ENCODE measurements at places on chromosomes 1 and 21.

DNA sequence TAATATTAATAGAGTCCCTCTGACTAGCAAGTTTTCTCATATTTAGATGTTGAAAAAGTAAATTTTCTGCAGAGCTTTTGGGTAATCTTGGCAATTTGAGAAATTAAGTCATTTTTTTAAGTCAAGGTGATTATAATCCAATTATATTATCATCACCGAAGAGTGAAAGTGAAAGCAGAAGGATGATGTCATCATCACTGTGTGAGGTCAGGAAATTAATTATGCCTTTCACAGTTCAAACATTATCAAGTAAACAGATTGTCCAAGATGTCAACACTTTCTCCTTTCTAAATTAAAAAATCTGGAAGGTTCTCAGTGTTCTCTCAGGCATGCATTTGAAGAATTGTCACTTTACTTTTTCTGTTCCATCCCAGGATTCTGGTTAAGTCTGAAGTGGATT is 296.0 kb downstream of the TBX15 start:
- DNase-seq, result no peak

DNA sequence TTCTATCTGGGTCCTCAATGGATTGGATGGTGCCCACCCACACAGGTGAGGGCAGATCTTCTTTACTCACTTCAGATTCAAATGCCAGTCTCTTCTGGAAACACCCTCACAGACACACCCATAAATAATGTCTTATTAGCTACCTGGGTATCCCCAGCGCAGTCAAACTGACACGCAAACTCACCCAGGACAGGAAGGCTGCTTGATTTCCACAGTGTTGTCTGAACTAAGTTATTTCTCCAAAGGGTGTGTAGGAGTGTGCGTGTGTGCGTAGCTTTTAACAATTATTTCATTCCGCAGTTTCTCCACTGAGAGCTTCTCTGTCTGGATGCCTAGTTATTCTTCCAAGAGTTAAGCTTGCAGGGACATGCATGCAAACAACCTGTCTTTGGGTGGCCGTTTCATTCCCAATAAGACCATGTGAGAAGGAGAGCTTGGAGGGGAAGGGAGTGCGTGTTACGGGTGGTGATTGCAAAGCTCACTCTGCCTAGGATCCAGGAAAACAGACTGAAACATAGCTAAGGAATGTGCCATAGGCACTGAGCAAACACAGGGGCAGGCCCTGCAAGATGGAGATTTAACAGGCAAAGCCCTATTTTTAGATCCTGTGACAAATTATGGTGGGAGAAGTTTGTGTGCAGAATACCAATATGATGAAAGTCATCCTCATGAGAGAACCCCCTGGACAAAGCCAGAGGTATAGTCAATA is 269.7 kb downstream of the DYRK1A start:
- DNase-seq, result no peak

DNA sequence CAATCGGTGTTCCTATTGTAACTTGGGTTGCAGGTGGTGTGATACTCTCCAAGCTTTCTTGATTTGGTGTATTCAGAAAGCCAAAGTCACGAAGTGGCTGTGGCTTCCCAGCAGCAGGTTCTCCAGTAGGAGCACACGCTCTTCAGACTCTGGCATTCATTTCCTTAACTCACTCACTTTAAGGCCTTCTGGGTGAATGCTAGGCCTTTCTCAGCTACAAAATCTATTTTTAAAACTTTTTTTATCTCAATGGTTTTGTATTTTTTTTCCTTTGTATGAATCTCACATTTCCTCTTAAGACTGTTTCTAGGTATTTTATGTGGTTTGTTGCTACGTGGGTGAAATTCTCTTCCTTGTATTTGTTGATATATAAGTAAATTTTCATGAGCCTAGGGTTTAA is 22.9 kb upstream of the PKN2 start:
- DNase-seq, result no peak

GRCh38 chr1:176241385-176242015 is 34.4 kb upstream of the COP1 start:
- DNase-seq, result no peak

DNA sequence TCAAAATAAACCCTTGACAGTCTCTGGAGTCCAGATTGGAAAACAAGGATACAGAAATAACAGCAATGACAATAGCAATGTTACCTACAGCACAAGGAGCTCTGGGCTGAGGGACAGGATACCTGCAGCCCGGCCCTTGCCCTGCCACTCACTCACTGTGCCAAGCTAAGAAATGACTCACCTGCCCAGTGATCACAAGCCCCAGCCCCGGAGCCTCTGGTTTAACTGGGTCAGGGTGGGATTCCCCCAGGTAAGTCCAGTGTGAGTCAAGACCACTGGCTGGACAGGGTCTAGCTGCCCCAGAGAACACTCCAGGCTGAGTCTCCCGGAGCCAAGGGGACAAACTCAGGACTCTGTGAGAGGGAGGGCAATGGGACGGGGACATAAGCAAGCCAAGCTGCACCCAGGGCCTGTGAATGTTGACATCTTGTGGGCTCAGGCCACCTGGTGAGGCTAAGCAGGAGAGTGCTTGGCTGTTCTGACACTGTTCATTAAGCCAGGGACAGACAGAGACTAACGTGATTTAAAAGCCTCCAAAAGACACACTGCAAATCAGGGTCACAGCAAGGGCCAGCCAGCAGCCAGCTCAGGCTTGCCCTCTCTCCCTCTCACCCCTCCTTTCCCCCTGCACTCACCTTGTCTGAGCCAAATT is 64.1 kb downstream of the MIS18A start:
- no peak for DNase-seq

- no peak for DNase-seq
These were observed 10.5 kb upstream of the INTS3 start for GRCh38 chr1:153717330-153717729.

DNA sequence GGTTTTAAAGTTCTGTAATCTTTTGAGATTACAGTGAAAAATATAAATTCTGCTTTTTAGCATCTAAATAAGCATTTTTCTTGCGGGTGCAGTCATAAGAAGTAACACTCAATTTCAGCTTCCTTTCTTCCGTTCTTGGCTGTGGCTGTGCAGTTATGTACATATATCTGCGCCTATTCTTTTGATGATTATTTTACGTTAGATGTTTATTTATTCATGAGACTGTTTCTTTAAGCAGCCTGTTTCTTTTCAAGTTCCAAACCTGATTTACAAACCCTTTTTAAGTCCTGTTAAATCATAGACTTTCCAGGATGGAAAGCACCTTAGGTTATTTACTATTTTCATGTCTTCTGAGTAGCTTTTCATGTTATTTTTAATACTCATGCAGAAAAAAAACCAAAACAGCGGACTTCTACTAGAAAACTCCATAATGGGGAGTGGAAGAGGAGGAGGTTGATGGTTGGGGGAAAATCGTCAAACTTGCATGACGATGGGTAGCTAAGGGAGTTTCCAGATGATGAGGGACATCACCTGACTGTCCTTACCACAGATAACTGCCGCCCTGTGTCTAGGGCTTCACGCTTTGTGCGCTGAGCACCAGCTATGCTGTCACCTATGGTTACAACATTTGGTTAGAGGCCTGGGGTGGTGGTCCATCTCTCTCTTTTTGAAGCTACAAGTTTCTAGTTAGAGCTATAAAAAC is 2.6 kb downstream of the PRDM2 start:
- no peak for DNase-seq

GRCh38 chr21:36504067-36505058 is 24.4 kb upstream of the CLDN14 start:
- peak; percentile 50 for DNase-seq

DNA sequence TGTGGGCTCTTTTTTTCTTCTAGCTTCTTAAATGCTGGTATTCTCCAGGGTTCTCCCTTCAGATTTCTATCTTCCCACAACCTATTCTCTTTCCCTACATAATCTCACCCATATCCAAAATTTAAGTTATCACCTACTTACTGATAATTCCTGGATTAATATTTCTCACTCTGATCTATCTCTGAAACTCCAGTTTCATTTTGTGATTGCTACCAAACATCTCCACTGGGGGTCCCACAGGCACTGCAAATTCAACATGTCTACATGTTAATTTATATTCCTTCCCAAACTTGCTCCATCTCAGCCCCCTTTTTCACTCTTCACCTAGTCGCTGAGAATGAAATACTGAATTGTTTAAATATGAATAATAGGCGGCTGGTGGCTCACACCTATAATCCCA is 9.9 kb upstream of the C1orf141 start:
- no peak for DNase-seq

DNA sequence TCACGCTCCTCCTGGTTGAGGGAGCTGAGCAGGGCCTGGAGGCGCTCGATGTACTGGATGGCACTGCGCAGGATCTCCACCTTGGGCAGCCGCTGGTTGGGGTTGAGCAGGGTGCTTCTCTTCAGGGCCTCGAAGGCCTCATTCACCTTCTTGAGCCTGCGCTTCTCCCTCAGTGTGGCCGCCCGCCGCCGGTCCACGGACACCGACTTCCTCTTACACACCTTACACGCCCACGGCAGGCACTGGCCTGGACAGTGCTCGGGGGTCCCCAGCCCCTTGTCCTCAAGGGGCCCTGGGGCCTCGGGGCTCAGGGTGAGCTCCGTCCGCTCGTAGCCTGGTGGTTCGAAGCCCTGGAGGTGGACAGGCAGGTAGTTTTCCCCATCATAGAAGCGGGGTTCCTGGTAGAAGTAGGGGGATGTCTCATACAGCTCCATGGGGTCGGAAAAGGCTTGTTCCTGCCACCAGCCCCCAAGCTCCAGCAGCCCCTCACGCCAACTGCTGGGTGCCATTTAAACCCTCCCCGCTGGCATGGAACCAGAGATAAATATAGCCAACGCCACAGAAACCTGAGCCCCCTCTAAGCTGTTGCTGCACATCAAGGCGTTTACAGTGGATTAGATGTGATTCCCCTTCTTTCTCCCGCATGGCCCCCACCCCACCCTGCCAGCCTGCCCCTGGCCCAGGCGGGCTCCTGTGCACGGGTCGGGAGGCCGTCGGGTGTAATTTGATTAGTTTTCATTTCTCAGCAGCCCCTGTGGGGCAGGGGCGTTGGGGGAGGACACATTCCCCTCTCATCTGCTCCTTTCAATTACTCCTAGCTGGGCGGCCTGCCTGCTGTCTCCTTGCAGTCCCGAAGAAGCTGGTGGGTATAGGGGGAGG is at the start of gene MYOG:
MYOG (minus strand) TSS at position 485 of the 879 bp plus-strand sequence; CDS start at position 434, 51 bp downstream.
- DNase-seq, result no peak

GRCh38 chr21:31666445-31667010 is 7.0 kb downstream of the SOD1 start:
- DNase-seq, result no peak

GRCh38 chr1:1088029-1088800 is 14.1 kb upstream of the RNF223 start:
- no peak for DNase-seq

DNA sequence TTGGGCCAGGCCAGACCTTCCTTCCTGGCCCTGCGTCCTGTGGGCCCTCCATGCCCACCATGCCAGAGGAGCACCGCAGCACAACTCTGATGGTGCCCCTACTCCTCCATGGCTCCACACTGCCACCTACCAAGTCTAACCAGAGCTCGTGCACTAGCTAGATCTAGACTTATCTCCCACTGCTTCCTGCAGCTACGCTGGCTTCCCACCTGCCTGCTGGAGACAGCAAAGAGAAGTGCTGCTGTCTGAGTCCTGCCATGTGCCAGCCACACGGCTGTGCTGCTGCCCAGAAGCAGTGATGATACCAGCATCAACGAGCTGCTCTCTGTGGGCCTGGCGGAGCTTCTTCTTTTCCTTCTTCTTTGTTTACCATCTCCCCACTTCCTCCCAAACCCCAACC is 4.5 kb downstream of the GUCA2B start:
- no peak for DNase-seq

- no peak for DNase-seq
These were observed 72.3 kb upstream of the CAPZB start for GRCh38 chr1:19557609-19558051.

DNA sequence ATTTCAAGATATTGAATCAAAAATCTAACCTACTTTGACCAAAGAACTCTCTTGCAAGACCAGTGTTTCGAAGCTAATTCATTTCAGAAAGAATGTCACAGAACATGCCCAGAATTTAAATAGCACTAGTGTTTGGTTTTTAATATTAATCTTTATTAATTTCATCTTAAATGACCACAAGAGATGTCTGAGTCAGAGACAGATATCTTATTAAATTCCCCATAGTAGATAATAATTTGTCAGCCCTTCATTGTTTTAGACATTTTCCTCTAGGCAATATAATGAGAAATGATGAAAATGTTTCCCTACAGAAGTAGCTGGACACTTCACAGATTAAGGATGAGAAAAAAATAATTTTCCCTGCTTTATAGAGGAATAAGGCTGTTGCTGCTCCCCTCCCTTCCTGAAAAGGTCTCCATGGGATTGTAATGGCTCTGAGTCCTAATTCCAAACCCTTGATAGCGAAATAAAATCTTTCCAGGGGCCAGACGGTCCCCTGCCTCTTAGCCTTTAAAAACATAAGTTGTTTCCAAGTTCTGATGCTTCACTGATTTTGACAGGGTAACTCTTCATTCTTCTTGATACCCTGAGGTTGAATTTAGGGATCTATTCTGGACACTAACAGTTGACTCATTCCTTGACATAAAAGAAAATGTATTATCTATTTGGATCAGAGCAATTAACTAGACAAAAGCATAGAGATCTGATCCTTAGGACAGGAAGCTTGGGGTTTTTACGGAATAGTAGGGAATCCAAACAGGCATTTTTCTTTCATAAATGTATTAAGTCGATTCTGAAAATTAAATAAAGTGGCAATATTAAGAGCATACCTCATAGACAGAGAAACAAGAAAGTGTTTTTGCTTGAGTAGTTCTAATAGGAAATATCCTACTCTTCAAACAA is 820.8 kb downstream of the BRINP3 start:
- no peak for DNase-seq

DNA sequence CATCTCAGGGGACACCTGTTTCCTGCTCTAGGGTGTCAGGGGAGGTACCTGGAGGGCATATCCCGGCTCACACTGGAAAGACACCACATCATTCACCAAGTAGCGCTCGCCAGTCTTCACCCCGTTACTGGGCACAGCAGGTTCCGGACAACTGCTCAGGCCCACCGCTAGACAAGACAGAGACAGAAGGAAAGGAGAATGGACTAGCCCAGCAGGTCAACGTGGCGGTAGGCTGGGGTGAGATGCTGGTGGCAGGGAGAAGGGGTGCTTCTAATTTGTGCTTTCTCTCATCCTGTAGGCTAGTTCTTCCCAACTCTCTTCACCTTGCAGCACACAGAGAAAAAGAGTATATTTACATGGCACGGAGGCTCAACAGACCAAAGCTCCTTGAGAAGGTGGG is 145.0 kb downstream of the ZSCAN20 start:
- no peak for DNase-seq
